Activated CD8-positive, alpha-beta T cell treated with anti-CD3 and anti-CD28 coated beads, Interleukin-2, amount 10 ng/mL, durations not matched to agents 7 days and 5 days (primary cell): ENCODE measurements at places on chromosomes 2 and 18. TPM values are rescaled to one million over a fixed set of nuclear protein-coding genes. Genes with fewer than 3 reads are reported as not detected.
A peak's percentile ranks its signal among the peaks of the same experiment; 100 is the strongest.

DNA sequence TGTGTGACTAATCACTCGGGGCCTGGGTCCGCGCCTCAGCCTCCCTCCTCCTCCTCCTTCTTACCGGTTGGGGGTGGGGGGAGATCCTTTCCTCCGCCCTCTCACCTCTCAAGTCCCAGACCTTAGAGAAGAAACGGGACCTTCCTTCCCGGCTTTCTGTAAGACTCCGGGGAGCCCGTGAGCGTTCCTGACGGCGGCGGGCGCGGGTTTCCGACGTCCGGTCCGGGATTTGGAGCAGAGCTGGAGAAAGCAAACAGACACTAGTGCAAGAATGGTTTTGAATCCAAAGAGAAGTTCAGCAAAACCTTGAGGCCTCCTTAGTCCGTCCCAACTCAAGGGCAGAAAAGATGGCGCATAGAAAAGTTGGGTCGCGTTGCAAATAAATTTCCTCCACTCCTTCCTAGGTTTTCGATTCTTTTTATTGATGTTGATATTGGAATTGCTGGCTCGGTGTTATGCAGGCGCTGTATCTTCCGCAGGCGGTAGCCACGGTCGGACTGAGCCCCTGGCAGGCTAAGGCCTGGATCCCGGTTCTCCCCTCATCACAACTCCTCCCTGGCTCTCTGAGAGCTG, 2.0 kb downstream of the DLX1 start:
- H3K36me3 ChIP-seq = peaks cover 14% of the 10 kb centered on the region
- H3K27ac ChIP-seq = peak overlapping the region; percentile 69

DNA sequence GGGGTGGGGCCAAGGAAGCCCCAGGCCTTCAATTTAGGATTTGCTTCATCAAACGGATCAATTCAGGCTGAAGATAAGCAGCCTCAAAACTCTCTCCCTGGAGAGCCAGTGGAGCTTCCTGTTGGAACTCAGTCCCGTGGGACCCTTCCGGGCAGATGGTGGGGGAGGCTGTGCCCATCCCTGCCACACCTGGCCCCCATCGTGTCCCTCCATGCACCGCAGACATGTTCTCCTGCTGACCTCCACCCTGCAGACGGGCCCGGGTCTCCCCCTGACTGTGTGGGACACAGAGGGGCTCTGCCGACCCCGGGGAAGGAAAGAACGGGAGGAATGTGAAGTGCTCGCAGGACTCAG, 144.2 kb downstream of the TPO start:
- no peak overlapping the region for H3K4me3 ChIP-seq
- H3K36me3 ChIP-seq = no peaks in the 10 kb centered on the region
- H3K4me1 ChIP-seq = no peaks in the 10 kb centered on the region
- no peak for DNase-seq

DNA sequence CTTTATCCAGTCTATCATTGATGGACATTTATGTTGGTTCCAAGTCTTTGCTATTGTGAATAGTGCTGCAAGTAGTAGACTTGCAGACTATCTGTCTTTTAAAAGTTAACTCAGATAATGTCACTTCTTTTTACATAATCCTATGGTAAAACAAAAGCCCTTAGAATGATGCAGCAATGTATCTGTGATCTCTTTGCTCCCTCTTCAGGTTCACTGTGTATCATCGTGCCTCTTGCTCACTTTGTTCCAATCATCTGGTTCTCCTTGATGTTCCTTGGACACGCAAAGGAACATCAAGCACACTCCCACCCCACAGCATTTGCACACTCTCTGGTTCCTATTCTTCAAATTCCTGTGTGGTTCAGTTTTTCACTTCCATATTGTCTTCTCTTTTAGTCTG, 472.5 kb upstream of the ZNF804A start:
- H3K4me3 ChIP-seq = no peak overlapping the region
- no peak for DNase-seq
- no peaks in the 10 kb centered on the region for H3K4me1 ChIP-seq
- H3K27me3 ChIP-seq = no peaks in the 10 kb centered on the region
- no peaks in the 10 kb centered on the region for H3K36me3 ChIP-seq
- H3K27ac ChIP-seq = no peak overlapping the region

DNA sequence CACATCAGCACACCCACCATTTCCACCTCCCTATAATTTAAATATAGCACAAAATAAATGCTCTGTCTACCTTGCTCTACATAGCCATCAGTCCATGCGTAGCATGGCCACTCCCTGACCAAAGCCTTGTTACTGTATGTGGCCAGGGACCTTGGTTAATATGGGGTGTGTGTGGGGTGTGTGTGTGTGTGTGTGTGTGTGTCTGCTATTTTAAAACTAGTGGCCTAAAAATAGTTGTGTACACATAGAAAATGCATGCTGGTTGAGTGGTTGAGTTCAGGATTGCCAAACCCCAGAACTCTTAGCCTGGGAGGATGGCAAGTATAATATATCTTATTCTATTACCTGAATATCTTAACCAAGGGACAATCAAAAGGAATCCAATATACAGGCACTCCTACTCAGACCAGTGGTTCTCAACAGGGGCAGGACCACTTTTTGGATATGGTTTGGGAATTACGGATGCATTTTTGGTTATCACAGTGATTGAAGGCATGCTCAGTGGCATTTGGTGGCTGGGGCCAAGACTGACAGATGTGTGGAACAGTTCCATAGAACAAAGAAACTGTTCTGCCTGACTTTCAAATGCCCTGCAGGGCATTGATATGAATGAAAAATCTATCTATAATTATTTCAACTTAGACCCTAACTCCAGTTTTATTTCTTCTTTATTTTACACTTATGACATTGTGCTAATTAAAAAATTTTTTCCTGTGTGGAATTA, 72.3 kb upstream of the PSME4 start:
- H3K4me3 ChIP-seq = no peak overlapping the region
- H3K4me1 ChIP-seq = peaks cover 1% of the 10 kb centered on the region
- H3K27me3 ChIP-seq = no peaks in the 10 kb centered on the region
- H3K36me3 ChIP-seq = peaks cover 13% of the 10 kb centered on the region
- no peak for DNase-seq

- H3K27ac ChIP-seq = no peak overlapping the region
- no peak overlapping the region for H3K4me3 ChIP-seq
- H3K36me3 ChIP-seq = no peaks in the 10 kb centered on the region
- peaks cover 38% of the 10 kb centered on the region for H3K27me3 ChIP-seq
- no peaks in the 10 kb centered on the region for H3K4me1 ChIP-seq
Observed at GRCh38 chr18:74582642-74583041, 15.0 kb upstream of the ZNF407 start.

DNA sequence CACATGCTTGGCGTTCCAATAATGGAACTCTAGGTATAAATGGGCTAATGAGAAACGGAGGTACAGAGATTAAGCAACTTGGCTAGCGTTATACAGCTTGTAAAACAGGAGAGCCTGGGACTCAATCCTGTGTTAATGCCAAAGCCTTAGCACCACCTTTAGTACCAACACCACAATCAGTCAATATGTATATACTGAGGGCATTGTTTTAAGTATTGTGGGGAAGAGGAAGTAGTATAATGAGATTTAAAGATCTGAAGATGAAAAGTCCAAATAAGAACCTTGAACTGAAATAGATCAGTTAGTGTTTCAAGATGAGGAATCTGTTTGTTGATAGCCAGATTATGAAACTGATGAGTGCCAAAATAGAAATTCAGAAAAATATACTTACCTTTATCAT, 8.1 kb downstream of the MARS2 start:
- H3K36me3 ChIP-seq = peaks cover 39% of the 10 kb centered on the region
- peaks cover 29% of the 10 kb centered on the region for H3K4me1 ChIP-seq
- H3K27ac ChIP-seq = no peak overlapping the region
- no peak overlapping the region for H3K4me3 ChIP-seq
- no peak for DNase-seq

DNA sequence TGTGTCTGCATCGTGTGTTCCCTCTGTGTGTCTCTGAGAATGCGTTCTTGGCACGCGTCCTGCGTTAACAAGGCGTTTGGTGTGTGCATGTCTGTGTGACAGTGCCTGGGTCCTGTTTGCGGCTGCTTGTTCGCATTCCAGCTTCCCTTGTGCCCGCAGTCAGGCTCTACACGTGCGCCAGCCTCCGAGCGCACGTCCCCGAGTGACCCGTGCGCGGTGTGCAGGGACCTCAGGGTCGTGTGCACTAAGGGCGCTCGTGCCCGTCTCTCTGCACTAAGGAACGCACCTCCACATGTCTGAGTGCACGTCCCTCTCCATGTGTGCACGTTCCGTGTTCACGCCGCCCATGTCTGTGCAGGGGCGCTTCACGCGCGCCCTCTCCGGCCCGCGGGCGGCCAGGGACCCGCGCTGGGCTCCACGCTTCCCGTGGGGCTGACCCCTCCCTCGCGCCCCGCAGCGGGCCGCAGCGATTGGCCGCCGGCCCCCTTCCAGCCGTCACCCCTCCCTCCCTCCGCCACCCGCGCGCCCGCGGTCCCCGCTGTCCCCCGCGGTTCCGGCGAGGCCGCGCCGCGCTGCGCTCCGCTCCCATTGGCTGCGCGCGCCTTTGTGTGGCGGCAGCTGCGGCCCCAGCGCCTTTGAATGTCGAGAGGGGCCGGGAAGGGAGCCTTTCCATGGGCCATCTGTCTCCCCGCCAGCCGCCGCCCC, 229.4 kb downstream of the HAUS1 start:
- DNase-seq = peak; percentile 45
- H3K4me3 ChIP-seq = peak overlapping the region; percentile 69

The ZC3H6 gene
- 8.4 TPM for total RNA-seq
